Skin of body (tissue), 3 donors: ENCODE measurements at places on chromosomes 11 and 22.

DNA sequence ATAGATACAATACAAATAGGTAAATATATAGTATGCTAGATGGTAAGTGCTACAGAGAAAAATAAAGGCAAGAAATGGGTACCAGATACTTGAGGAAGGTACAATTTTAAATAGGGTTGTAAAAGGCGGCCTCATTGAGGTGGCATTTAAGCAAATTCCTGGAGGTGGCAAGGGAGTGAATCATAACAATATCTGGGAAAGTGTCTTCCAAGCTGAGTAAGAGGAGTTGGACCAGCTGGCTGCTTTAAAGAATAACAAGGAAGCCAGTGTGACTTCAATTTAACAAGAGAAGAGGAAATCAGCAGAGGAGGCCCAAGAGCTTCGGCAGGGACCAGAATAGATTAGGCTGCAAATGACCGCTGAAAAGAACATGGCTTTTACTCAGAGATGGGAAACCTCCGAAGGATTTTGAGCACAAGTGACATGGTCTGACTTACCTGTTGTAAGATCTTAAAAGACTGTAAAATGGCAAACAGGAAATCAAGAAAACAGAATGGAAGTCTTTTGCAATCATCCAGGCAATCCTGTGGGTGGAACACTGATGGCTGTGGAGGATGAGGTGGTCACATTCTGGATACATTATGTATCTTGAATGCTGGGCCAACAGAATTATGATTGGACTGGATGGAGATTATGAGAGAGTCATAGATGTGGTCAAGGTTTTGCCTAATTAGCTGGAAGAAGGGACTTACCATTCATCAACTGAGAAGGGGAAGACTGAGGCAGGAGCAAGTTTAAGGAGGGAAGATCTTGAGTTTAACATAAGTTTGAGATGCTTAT, 77.2 kb downstream of the RDX start:
- no peak for DNase-seq

GRCh38 chr11:45267052-45267451, 19.1 kb downstream of the SYT13 start:
- DNase-seq = no peak

GRCh38 chr11:7640816-7641215, 32.5 kb downstream of the CYB5R2 start:
- DNase-seq = no peak

- DNase-seq = no peak
These were observed 7.1 kb downstream of the TPCN2 start for GRCh38 chr11:69055598-69056516.

GRCh38 chr11:111947143-111947542, 10.0 kb downstream of the DIXDC1 start:
- no peak for DNase-seq

DNA sequence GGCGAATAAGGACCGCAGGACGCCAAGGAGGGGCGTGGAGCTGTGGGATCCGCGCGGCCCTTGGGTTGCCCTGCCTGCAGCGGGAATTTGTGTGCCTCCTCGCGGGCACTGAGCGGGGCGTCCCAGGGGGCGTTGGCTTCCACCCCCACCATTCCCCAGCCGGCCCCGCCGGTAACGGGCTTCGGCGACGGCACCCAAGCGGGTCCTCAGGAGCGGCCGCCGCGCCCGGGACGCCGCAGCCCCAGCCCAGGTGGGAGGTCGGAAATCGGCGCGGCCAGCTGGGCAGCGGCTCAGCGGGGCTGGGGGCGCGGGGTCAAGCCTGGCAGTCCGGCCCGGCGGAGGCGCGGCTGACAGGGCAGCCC, 320 bp downstream of the CLTCL1 start:
- no peak for DNase-seq

DNA sequence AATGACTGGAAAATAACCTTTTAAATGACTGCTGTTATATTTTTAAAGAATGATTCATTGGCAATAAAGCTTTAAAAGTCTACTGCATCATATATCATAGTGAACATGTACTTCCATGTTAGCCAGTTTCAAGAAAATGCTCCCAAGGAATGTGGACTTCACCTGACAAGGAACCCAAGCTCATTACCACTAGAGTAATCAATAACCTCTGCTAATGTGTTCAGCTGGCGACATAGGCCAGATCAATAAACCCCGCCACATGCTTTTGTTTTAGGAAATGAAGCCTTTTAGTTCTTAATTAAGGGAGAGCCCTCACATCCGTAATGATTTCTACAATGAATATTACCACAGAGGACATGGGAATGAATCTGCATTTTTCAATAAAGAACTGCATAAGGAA, 1219.9 kb upstream of the CNTN5 start:
- no peak for DNase-seq

DNA sequence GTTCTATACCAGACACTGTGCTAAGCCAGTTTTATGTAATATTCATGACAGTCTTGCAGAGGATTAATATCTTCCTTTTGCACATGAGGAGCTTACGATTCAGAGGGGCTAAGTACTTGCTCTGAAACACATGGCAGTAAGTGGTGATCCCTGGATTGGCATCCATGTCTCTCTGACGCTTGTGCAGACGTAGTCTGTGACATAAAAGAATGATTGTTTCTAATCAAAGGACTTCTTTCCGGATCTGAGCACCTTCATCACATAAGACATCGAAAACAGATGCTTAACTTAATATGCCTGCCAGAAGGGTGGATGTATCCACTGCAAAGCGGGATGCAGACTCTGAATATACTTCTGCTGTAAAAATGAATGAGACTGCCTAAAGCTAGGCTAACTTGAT, 74.8 kb downstream of the ARHGAP42 start:
- peak; percentile 59 for DNase-seq

DNA sequence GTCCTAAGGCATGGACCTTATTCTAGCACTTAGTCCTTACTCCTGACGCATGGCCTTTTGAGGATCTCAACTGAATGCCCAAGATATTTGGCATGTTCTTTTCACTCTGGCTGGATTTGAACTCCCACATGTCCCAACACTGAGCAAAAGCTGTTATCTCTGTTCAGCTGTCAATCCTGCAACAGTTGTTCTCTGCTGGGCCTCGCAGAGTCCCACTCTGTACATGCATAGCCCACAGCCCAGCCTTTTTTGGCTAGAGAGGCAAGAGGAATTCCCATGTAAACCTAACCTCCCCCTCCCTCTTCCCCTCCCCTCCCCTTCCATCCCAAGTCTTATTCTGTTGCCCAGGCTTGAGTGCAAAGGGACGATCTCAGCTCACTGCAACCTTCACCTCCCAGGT, 21.8 kb upstream of the DRG1 start:
- no peak for DNase-seq

DNA sequence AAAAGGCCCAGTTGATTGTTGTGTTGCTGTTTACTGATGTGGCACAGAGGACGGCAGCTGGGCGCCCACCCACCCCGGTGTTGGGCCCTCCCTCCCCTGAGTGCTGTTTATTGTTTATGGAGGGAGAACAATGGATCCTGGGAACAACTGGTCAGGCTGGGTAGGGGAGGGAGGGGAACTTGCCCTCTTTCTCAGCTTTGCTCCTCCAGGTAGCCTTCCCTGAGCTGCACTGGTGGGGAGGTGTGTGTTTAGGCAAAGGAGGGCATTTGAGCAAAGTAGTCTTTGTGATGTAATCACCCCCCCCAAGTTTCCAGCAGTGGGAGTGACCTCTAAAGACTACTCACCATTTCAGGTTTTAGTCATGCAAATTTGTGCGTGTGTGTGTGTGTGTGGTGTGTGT, 1035.3 kb downstream of the NTM start:
- DNase-seq = no peak

- DNase-seq = peak; percentile 69
These were observed 642 bp upstream of the PIK3C2A start for GRCh38 chr11:17208257-17208999.

DNA sequence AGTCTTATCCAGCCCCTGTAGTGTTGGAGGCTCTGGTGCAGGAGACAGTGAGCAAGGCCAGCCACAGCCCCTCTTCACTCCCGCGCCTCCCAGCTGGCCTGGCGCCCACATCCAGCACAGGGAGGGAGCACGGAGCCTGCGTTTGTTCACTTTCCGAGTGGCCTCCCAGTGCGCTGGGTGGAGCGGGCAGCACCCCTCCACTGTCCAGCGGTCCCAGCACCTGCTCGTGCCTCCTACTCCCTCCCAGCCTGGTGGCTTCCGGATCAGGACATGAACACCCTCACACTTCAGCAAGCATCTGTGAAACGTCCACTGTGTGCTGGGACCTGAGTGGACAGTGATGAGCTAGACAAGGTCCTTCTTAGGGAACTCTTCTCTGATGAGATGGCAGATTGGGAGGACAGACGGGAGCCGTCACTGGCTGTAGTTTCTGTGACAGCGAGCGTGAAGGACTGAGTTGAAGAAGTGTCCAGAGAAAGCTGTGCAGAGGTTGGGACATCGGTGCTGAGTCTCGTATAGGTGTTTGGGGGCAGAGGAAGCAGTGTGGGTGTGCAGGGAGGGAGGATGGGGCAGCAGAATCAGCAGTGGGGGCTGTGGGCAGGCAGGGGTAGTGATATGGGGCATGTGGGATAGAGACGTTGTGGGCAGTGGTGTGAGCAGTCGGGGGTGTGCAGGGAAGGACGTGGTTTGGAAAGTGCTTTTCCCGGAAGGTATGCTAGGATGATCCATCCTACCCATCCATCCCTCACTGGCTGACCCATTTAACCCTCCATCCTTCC, 256.8 kb downstream of the TBC1D22A start:
- no peak for DNase-seq

DNA sequence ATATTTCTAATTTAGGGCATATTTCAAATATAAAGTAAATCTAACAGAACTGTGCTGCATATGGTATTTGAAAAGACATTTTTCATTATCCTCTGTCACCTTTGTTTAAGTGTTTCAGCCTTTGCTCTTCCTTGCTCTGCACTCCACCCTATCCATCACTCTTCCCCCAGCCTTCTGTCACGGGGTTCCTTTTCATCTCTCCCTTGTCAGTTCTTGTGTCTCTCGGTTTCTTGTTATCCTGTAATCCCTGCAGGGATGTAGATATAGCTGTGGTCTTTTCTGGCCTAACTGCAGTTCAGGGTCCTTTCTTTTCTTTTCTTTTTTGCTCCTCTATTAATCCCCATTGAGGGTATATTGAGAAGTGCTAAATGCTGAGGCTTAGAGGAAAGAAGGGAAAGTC, 261.9 kb downstream of the DCDC1 start:
- no peak for DNase-seq

DNA sequence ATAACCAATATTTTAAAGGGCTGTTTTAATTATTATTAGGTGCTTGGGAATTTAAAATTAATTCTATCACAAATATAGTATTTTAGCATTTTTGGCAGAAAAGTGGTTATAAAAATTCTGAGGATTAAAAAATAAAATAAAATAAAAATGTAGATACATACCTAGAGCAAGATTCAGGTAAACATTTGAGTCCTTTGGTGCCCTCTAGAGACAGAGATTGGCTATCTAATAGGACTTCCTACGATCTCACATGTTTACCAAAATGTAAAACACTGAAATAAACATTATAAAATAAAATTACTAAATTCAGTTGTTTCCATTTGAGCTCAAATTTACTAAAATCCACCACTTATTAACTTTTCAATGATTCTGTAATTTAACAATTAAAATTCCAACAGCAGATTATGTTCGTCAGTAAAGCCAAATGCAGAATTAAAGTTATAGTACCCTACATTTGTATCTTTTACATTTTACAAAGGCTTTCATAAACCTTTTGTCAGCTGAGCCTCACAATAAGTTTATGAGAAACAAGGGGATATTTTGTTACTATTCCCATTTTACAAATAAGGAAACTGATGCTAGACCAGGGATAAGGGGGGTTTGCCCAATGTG, 27.7 kb downstream of the SLC36A4 start:
- DNase-seq = no peak

DNA sequence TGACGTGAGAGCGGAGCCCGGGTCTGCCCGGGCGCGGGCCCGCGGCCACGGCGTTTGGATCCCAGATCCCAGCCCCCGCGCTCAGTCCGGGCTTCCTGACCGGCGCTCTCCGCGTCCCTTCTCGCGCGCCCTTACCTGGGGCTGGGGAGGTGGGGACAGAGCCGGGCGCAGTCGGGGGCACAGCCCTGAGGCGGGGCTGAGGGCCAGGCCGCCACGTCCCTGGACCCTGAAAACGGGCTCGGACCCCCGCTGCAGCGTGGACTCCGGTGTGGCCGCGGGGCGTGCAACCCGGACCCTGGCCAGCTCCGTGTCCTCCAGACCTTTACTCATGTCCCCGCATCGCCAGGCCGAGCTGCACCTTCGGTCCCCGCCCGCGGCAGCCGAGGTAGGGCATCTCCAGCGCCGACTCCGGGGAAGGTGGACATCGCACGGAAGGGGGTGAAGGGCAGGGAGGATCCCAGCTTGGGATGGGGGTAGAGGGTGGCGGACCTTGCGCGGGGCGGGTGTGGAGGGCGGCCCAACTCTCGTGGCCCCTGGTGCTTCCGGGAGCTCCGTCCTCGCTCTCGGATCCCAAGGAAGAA, 9.9 kb upstream of the AIFM3 start:
- DNase-seq = no peak

- no peak for DNase-seq
These were observed 312.9 kb upstream of the CCDC90B start for GRCh38 chr11:83599066-83599465.

GRCh38 chr22:36549033-36549432, 20.1 kb upstream of the EIF3D start:
- no peak for DNase-seq

GRCh38 chr11:17639091-17639490, 80.3 kb upstream of the MYOD1 start:
- DNase-seq = no peak

GRCh38 chr11:133618544-133618943, 86.2 kb upstream of the OPCML start:
- peak; percentile 51 for DNase-seq

DNA sequence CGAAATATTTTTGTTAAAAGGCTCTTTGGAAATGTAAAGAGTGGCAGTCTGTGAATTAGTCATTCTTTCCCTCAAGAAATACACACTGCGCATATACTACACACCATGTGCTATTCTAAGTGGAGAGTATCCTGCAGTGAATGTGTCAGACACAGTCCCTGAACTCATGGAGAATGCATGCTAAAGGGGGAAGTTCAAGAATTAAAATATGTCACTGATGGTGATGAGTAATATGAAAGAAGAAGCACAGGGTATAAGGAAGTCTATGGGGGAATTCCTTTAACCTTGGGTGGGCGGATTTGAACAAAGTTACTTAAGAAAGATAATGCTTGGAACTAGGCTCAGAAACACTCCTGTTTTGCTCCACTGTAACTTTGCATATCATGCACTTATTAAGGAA, 153.0 kb downstream of the LRRC4C start:
- DNase-seq = no peak

GRCh38 chr11:101817581-101817980, 97.2 kb upstream of the CEP126 start:
- peak; percentile 66 for DNase-seq
